ENCODE measurements at places on chromosomes 3 and 15.

GRCh38 chr3:14837878-14838258, 19.1 kb downstream of the FGD5 start:
- DNase-seq, result no peak

DNA sequence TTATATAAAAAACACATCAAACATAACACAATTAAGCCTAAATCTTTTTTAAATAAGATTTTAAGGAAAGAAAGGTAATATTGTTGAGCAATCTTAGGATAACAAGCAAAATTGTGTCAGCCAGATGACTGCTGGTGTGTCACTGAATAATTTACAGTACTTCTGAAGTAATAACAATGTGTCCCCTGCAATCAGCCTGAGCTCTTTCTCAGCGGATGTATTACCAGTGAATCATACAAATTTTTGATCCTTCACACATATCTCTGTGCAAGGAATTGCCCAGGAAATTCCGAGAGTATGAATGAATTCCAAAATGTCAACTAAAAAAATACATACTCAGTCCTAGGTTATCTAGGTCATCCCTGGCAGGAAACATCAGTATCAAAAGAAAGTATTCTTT, 76.6 kb upstream of the PTX3 start:
- DNase-seq, result peak; percentile 93

GRCh38 chr15:31034152-31034551, 42.7 kb upstream of the MTMR10 start:
- DNase-seq, result peak; percentile 48

- DNase-seq, result no peak
These were observed 32.6 kb downstream of the APBA2 start for GRCh38 chr15:28918141-28918983.

DNA sequence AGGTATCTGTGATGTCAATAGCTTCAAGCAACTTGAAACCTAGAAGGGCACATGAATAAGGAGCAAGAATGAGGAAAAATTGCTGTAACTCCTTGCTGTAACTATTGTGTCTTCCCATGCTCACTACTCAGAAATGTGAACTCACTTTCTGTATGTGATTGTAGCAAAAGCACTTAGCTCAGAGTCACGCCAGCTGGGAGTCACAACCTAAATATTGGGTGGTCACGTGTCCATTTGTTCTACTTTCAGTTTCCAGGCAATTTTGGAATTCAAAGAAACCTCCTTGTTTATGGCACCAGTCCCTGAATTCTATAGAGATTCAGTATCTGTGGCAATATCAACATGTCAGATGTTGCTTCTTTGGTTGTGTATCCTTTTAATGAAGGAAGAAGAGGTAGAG, 241.6 kb upstream of the AZI2 start:
- peak; percentile 16 for DNase-seq

DNA sequence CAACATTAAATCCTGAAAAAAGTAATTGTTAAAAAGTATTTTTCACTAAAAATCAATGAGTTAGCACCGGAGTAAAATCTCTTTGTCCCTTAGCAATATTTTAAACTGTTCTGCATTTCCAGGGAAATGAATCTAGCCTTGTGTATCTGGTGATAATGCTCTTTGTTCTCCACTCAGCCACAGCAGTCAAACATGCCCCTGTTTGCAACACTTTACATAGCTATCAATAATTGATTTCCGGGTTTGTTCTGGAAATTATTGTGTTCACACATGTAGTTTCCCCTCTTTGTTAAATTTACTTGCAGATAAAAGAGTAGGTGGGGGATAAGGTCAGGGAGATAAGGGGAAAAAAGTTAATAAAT, 3.6 kb upstream of the A4GNT start:
- DNase-seq, result no peak

- DNase-seq, result peak; percentile 38
These were observed 26.8 kb upstream of the RPL29 start for GRCh38 chr3:52022323-52023100.

- peak; percentile 81 for DNase-seq
These were observed 19.5 kb downstream of the SETMAR start for GRCh38 chr3:4322635-4323034.

GRCh38 chr3:47554335-47554734, 24.3 kb downstream of the CSPG5 start:
- DNase-seq, result no peak

GRCh38 chr3:38576526-38577370, 72.7 kb downstream of the SCN5A start:
- no peak for DNase-seq

DNA sequence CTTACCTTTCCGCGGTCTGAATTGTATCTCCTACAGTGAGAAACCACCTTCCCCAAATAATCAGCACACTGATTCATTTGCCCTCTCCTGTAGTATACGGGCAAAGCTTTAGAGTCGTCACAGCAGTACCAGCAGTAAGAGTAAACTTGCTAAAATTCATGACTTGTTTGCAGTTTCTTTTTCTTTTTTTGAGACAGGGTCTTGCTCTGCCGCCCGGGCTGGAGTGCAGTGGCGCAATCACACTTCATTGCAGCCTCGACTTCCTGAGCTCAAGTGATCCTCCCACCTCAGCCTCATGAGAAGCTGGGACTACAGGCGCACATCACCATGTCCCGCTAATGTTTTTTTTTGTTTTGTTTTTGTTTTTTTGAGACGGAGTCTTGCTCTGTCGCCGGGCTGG, 11.9 kb downstream of the SCAMP5 start:
- DNase-seq, result no peak

DNA sequence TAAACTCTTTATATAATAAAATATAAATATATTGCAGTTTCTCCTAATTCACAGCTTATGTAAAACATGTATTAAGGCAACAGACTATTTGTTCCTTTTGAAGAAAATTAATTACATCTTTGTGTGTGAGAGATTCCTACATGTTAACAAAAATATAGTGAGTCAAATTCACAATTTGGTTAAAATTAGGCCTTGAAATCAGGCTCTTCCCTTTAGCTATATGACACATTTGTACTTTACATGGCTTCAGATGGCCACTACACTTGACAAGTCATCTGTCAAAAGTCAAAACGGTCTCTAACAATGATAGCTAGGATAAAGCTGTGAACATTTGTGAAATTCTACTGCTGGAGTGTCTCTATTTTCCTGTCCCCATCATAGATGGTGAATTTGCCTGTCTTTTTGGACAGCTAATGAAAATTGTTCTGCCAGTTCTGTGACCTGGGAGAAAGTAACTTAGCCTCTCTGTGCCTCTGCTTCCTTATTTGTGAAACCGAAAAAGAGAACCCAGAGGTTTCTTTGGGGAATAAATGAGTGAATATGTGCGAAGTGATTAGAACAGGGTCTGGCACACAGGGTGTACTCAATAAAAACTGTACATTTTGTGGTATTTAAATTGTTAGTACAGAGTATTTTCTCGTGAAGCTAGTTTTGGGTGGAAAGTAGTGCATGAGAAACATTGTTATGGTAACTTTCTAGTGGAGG, 23.6 kb downstream of the TM4SF4 start:
- no peak for DNase-seq

DNA sequence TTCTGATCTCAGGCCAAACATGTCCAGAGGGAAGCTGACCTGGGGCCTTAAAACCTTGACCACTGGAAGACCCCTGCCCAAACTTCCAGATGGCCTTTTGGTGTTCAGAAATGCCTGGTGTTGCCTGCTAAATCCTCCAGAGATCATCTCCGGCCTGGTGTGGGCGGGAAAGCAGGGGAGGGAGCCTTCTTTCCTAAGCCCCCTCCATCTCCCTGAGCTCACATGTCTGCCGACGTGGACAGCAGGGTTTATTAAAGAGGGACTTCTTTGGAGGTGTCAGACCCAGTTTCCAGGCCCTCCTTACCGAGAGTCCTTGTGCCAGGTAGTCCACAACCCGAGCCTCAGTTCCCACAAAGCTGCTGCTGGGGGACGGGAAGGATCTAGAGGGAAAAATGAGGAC, 55.9 kb upstream of the SLC6A1 start:
- DNase-seq, result no peak

- DNase-seq, result no peak
These were observed 462.6 kb downstream of the PDCD6IP start for GRCh38 chr3:34261001-34261385.

- DNase-seq, result no peak
These were observed 20.1 kb upstream of the FSTL1 start for GRCh38 chr3:120470870-120471269.

DNA sequence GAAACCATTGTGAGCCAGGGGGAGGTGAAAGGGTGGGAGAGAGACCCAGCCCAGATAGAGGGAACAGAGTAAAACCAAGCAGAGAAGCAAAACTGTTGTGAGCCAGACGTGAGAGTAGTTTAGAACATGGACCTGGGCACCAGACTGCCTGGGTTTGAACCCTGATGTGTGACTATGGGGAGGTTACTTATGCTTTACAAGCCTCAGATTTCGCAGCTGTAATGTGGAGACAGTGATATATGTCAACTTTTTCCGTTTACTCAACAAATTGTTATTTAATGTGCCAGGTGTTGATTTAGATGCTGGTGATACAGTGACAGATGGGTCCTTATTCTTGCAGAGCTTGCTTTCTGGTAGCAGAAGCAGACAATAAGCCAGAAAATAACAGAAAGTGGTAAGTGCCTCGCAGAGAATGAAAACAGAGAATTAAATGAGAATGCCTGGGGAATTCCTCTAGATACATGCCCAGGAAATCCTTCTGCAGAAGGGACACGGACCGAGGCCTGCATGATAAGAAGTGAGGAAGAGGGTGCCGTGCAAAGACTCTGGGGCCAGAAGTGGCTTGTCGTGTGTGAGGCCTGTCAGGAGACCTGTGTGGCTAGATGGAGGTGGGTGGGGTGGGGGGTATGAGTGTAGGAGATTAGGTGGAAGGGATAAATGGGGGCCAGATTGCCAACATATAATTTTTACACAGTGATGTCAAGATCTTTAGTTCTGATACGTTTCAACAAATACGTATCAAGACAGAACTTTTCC, 15.0 kb downstream of the KAT2B start:
- no peak for DNase-seq

- peak; percentile 89 for DNase-seq
These were observed 78.2 kb downstream of the FAIM start for GRCh38 chr3:138686771-138687221.

DNA sequence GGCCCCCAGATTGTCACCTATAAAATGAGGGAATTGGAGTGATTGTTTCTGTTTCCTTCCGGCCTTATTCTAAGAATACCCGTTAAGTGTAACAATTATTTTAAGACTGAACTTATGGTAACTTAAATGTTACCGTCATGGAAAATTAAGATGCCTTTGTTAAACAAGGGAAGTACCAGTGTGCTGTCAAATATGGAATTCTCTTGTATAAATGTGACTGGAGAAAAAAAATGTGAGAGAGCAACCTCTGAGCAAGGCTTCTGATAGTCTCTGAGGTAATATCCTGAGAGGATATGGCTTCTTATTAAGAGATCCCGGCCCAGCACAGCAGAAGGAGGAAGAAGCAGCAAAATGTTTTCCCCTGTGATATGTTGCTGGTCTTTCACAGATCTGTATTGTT, 480.7 kb upstream of the ADAMTS9 start:
- no peak for DNase-seq

- no peak for DNase-seq
These were observed 138.7 kb downstream of the KLF13 start for GRCh38 chr15:31465083-31465955.

DNA sequence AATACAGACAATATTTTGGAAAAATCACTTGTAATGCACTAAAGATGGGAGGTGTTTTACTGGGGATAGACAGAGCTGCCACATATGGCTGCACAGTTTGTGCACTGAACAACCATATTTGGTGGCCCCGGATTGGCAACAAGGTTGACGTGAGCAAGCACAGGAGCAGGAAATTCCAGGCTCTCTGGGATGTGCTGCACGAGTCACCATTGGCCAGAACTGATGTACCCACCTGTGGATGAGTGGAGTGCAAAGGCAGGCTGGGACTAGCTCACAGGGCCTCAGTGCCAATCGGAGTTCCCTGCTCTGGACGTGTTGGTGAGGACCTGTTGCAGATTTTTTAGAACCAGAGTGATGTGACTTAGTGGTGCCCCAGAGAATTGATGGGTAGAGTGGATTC, 42.0 kb upstream of the SCAANT1 start:
- DNase-seq, result peak; percentile 48

GRCh38 chr3:52254608-52255007, 9.0 kb downstream of the PPM1M start:
- DNase-seq, result no peak

- no peak for DNase-seq
These were observed 213.8 kb downstream of the IL5RA start for GRCh38 chr3:2896308-2896939.

DNA sequence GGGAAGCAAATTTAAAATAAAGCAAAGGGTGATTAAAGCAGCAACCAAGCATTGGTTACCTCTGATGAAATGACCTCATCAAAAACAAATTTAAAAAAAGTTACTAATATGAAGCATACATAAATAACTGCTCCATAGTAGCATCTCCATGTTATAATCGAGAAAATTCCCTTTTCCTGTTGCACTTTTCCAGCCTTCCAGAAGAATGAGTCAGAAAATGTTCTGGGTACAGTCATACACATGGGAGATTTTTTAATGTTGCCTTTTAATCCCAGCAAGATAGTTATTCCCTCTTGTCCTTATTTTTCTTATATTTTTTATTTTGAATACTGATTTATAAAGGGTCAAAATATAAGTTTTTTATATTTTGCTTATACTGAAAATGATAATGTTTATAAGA, 2.6 kb upstream of the TMCO5A start:
- peak; percentile 80 for DNase-seq

GRCh38 chr3:105444725-105445124, 78.0 kb downstream of the ALCAM start:
- peak; percentile 44 for DNase-seq

DNA sequence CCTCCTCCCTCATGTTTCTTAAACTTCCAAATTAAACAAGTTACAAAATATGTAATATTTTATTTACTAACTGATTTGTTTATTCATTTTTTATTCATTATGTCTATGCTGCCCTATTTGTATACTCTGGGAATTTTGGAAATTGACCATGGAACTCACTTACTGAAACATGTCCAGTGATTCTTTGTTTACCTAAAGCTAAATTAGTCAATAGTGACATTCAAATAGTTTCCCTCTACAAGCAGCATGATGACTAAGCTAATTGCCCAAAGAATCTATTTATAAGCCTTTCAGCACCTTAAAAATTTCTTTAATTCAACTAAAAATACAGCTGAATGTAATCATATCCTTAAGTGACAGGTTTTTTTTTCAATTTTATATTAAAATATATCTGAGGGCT, 437.7 kb downstream of the SI start:
- no peak for DNase-seq

- no peak for DNase-seq
These were observed 222.4 kb downstream of the CACNA2D3 start for GRCh38 chr3:54344601-54345231.
